ENCODE measurements at places on chromosomes 3 and 15. TPM values are rescaled to one million over a fixed set of nuclear protein-coding genes. Genes with fewer than 3 reads are reported as not detected.

Gene ADAMTS7
- 18.9 TPM for total RNA-seq

Gene RASGRP1
- total RNA-seq = 0.13 TPM

Gene IL17RC
- 14.5 TPM for total RNA-seq

Gene ARNT2
- 0.27 TPM for total RNA-seq

Gene CFAP161
- total RNA-seq = 0.93 TPM

Gene INAFM2
- 24.2 TPM for total RNA-seq

Gene CCDC191
- total RNA-seq = 2.1 TPM

Gene PRR20G
- total RNA-seq = not detected

Gene EIF4A2
- 655 TPM for total RNA-seq

Gene C3orf22
- not detected for total RNA-seq

Data from thoracic aorta endothelial cell (primary cell).